Activated CD8-positive, alpha-beta memory T cell treated with anti-CD3 and anti-CD28 coated beads for 24 hours (primary cell): ENCODE measurements at places on chromosomes 3 and 15.

DNA sequence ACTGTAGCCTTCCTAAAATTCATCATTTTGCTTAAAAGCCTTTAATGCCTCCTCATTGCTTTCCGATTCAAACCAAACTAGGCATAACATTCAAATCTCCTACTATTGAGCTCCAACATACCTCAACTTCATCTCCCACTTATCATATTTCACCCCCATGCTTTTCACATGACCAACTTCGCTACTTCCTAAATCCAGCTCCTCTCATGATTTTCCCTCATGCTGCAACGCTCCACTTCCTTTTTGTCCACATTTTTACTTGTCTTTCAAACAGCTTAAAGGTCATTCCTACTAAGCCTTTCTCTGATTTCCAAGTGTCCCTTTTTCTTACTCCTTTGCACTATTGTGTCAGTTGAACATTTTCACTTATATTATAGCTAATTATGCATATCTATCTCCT lies 20.3 kb upstream of the ANXA2 start:
- DNase-seq = no peak

DNA sequence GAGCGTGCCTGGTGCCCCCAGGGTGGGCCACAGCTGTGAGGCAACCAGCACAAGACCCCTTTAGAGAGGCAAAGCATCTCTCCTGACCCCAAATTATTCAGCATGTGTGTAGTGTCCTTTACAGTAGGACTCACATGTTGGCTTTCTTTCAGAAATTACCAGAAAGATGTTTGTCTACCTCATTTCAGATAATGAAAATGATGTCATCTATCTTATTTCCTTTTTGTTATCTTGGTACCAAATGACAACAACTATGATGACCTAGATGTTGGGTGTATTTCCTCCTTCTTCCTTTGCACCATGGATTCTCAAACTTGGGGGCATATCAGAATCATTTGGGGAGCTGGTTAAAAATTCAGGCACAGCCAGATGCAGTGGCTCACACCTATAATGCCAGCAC lies 50.5 kb downstream of the DAPK2 start:
- DNase-seq = no peak

GRCh38 chr3:42438758-42439157 lies 28.3 kb upstream of the LYZL4 start:
- DNase-seq = no peak

GRCh38 chr3:42052484-42053351 lies 38.4 kb upstream of the TRAK1 start:
- DNase-seq = no peak

DNA sequence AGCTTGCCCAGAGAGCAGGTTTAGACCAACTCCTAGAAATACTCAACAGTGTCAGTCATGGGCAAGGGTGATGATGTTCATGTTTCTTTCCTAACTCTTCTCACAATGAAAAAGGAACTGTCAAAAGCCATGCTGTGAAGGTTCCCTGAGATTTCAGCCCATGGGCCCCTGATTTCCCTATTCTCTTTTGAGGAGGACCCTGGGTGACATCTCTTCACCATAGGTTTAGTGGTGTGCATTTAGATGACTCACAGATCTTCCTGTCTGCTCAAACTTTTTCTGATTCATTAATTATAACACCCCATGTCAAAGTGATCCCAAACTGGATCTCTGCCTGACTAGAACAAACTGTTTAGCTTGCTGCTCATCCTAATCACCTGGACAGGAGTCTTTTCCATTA lies 108.0 kb downstream of the BBX start:
- DNase-seq = no peak

- no peak for DNase-seq
These were observed 12.0 kb upstream of the FGD5 start for GRCh38 chr3:14806641-14807263.

DNA sequence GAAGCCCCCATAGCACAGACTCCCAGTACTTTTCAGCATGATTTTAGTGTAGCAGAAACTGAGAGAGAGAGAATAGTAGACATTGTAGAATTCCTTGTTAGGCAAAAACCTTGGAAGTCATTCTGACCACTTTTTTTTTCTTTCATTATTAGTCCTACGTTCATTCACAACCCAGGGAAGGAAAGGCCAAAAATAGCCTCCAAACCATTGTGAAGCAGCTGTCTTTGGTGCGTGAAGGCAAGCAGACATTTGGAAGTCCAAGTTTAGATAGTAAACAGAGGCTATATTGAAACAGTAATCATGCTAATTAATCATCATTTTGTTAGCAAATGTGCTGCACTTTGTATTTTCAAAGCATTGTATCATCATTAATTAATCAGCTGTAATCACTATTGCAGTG lies 34.5 kb downstream of the CCDC54 start:
- DNase-seq = no peak

DNA sequence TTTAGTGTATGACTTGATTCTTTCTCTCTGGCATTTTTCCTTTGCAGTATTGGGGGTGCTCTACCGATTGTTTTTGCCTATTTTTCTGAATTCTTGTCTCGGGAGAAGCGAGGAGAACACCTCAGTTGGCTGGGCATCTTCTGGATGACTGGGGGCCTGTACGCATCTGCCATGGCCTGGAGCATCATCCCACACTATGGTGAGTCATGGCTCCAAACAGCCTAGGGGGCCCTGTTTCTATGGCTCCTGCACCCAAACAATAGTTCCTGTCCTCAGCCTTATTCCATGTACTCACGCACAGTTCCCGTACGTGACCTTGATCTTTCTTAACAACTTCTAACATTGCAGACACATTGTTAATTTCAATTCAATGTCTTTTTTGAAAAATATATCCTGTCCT lies 152.3 kb downstream of the SV2B start:
- DNase-seq = no peak

- no peak for DNase-seq
These were observed 52.8 kb downstream of the ATP8B4 start for GRCh38 chr15:50066202-50066601.
